ENCODE measurements at places on chromosomes 12 and 14.

GRCh38 chr12:123807670-123808069 lies 45.6 kb downstream of the DNAH10 start:
- peak; percentile 21 for DNase-seq

- DNase-seq, result no peak
Measured at GRCh38 chr12:100463661-100464060, 10.0 kb upstream of the NR1H4 start.

DNA sequence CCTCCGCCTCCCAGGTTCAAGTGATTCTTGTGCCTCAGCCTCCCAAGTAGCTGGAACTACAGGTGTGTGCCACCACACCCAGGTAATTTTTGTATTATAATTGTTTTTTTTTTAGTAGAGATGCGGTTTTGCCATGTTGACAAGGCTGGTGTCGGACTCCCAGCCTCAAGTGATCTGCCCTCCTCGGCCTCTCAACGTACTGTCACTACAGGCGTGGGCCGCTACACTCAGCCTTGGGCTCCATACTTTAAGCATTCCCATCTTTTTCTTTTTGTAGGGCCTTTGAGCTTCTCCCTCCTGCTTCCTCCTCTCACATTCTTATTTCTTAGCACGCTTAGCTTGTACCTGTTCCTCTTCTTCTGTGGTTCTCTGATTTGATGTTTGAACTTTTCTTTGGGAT lies 62.8 kb downstream of the SERPINA3 start:
- no peak for DNase-seq

DNA sequence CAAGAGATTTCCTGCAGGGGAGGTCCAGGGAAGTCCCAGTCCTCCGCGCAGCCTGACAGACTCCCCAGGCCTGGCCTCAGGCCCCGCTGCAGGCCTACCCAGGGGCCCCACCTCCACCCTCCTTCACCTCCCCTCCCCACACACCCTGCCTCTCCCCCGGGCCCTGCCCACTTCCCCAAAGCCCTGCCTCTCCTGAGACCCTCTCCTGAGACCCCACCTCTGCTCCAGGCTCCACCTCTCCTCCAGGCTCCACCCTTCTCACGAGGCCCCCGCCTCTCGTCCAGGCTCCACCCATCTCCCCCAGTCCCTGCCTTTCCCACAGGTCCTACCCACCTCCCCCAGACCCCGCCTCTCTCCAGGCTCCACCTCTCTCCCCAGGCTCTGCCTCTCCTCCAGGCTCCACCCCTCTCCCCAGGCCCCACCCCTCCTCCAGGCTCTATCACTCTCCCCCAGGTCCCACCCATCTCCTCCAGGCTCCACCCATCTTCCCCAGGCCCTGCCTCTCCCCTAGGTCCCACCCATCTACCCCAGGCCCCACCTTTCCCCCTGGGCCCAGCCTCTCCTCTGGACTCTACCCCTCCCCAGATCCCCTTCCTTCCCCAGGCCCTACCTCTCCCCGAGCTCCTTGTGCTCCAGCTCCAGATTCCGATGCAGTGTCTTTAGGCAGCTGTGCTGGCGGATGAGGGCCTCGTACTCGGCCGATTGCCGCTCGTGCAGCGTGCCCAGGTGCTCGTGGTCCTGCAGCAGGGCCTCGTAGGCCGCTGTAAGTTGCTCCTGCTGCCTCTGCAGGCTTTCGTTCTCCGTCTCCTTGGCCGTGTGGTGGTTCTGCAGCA lies 58.8 kb upstream of the GPR68 start:
- DNase-seq, result peak; percentile 30

DNA sequence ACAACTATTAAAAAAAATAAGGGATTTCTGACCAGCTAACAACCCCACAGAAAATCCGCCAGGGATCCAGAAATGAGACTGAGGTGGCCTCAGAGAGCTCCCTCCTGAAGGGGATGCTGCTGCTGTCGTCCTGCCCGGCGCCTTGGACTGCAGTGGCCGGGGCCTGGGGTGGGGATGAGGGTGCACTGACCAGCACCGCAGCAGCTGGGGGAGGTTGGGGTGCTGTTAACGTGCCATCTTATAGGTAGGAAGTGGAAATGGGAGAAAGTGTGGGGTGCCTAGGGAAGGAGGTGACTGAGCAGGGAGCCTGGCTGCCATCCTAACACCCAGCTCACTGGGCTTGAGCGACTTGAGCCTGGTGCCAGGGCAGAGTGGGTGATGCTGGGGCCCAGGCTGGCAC lies 32.0 kb downstream of the DDX11 start:
- DNase-seq, result no peak

- DNase-seq, result no peak
Measured at GRCh38 chr12:29374913-29375312, 6.1 kb downstream of the ERGIC2 start.

DNA sequence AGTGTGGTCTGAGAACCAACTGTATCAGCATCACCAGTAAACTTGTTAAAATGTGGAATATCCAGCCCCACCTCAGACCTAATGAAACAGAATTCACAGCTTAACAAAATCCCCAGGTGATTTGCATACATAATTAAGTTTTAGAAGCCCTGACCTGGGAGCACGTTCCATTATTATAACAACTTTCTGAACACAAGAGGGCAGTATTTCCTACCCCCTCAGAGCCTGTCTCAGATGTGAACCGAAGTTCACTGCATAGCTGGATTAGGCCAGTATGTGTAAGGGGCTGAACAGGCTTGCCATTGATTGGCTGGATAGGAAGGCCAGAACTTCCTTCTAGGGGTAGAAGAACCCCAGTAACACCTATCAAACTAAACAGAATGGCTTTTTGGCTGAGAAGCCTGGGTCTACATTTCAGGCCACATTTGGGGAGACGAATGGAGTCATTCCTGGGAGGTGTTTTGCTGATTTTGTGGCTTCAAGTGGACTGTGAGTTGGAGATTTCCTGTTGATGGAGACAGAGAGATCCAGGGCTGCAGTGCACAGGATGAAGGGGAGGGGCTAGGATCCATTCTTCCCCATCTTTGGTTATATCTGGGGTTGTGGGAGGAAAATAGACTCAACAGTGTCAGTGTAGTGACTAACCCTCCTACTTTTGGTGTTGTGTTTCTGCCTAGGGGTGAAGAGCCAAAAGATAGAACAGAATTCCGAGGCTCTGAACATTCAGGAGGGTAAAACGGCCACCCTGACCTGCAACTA lies 94.7 kb upstream of the OR4E1 start:
- DNase-seq, result no peak

DNA sequence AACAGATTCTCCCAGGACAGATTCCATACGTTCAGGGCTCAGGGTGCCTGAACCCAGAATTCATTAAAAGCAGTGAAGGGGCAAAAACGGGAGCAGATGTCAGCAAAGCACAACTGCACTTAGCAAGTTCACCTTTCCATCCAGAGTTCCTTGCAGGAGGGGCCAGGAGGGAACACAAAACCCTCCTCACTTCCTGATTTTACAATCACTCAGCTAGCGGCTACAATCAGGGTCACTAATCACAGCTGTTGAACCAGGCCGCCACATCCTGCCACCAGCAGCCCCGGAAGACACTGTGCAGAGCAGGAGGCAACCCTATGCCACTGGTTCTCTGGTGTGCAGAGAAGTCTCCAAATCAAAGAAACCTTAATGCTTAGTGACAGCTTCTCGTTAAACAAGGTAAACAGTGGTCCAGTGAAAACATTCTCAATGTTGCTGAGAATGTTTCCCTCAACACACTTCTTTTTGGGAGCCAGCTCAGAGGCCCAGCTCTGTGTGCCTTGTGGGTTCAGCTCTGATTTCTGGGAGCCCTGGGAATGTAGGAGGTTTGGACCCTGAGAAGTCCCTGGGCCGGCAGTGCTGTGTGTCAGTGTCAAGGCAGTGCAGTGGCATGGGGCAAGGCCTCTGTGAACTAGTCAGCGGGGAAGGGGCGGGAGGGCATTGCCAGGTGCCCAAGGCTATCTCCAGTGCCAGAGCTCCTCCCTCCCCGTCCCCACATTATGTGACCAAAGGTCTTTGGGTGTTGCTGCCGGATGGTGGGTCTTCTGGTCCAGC lies 54.5 kb downstream of the VCPKMT start:
- peak; percentile 63 for DNase-seq

DNA sequence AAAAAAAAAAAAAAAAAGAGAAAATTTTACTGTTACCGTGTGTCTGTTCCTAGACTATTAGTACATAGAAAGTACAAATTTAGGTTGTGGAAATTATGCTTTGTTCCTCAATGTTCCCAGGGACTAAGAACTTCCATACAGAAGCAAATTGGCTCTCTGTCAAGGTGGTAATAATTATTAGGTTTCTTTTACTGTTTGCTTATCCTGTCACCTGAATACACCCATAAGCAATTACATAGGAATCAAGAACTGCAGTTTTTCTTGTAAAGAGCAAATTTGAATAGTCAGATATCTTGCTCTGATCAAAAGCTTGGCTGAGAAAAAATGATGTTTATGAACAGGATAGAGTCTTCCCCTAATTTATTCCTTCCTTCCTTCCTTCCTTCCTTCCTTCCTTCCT lies 191.2 kb downstream of the AEBP2 start:
- no peak for DNase-seq

- DNase-seq, result no peak
Measured at GRCh38 chr12:67245571-67245970, 23.6 kb upstream of the CAND1 start.

DNA sequence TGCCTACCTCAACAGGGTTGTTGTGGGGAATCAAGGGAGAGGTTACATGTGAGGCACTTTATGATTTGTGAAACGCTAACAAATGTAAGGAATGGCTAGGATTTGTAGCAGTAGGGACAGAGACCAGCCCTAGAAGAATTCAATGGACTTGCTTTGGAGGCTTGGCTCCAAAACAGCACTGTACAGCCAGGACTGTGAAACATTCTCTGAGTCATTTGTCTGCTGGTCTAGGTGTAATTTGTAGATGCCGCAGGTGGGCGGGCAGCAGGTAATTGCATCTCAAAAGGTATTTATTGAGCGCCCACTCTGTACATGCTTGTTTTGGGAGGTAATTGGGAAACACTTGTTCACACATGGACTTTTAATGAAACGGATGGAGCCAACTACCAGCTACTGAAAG lies 11.4 kb downstream of the SLC7A8 start:
- no peak for DNase-seq

- DNase-seq, result peak; percentile 68
Measured at GRCh38 chr12:12560587-12561370, 1.9 kb downstream of the DUSP16 start.

All from fibroblast of skin of right biceps (primary cell).